ENCODE measurements at places on chromosomes 11 and 22.

DNA sequence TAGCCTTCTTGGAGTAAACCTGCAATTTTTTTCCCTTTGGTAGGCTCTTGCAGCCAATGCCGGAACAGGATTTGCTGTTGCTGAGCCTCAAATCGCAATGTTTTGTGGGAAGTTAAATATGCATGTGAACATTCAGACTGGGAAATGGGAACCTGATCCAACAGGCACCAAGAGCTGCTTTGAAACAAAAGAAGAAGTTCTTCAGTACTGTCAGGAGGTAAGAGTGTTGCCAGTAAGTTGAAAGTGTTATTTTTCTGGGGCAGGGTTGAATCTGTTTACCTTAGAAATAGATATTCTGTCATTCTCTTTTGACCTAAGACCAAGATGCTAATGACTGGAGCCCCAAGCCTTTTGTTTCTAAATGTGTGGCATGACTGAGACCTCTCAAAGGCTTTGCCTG lies 39.7 kb downstream of the APLP2 start:
- no peak for DNase-seq

GRCh38 chr22:48352086-48352911 lies 1475.4 kb downstream of the BRD1 start:
- DNase-seq, result no peak

GRCh38 chr22:25488244-25489020 lies 76.0 kb upstream of the GRK3 start:
- DNase-seq, result no peak

- DNase-seq, result no peak
Observed at GRCh38 chr11:44992774-44993173, 42.1 kb upstream of the TP53I11 start.

- no peak for DNase-seq
Observed at GRCh38 chr11:73355109-73355508, 21.1 kb upstream of the RELT start.

DNA sequence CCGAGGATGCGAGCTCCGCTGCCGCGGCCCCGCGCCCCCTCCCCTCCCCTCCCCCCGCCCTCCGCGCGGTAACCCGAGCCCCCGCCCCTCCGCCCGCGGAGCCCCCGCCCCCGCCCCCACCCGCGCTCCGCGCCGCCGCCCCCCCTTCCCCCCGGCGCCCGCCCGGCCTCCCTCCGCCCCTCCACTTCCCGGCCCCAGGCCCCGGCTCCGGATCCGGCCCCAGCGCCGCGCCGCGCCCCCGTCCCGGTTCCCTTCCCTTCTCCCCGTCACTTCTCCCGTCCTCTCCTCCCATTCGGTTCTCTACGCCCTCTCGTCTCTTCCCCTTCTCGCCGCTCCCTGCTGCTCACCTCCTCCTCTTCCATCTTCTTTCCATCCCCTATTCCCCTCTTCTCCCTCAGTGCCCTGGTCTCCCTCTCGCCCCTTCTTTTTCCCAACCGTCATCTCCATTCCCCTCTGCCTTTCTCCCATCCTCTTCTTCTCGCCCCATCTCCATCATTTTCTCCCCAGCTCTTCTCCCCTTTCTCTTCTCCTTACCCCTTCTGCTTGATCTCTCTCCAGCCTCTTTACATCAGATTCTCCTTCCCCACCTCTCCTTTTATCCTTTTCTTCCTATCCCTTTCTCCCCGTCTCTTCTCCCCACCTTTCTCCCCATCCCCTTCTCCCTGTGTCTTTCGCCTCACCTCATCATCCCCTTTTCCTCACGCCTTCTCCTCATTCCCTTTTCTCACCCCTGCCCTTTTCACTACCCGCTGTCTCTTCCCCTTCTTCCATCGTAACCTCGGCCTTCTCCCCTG lies at the start of gene DCHS1:
TSS of gene DCHS1 (minus strand) at position 20 of the 794 bp plus-strand sequence. CDS start 14,196 bp downstream, outside the sequence.
- DNase-seq, result peak; percentile 82

DNA sequence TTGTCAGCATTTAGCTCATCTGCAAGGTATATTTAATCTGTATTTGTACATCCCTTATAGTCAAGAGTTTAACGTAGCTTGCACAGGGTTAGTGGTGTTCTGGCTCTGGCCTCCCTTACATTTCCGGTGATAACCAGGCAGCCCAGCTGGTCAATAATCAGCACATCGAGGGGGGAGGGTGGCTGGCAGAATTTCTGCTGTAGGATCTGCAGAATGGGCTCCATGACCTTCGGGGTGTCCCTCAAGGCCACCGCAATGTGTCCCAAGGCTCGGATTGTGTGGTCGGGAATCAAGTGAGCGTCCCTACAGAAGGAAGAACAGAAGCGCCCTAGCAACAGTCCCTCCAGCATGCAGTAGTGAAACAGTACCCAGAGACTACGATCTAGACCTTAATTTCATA lies 25.1 kb downstream of the SERPIND1 start:
- no peak for DNase-seq

DNA sequence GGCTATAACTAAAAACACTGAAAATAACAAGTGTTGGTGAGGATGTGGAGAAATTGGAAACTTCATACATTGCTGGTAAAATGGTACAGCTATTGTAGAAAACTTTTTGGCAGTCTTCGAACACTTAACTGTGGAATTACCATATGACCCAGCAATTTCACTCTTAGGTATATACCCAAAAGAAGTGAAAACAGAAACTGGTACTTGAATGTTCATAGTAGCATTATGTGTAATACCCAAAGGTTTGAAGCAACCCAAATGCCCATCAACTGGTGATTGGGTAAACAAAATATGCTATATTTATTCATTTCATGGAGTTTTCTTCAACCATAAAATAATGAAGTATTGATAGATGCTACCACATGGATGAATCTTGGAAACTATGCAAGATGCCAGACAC lies 40.8 kb upstream of the FTH1 start:
- no peak for DNase-seq

DNA sequence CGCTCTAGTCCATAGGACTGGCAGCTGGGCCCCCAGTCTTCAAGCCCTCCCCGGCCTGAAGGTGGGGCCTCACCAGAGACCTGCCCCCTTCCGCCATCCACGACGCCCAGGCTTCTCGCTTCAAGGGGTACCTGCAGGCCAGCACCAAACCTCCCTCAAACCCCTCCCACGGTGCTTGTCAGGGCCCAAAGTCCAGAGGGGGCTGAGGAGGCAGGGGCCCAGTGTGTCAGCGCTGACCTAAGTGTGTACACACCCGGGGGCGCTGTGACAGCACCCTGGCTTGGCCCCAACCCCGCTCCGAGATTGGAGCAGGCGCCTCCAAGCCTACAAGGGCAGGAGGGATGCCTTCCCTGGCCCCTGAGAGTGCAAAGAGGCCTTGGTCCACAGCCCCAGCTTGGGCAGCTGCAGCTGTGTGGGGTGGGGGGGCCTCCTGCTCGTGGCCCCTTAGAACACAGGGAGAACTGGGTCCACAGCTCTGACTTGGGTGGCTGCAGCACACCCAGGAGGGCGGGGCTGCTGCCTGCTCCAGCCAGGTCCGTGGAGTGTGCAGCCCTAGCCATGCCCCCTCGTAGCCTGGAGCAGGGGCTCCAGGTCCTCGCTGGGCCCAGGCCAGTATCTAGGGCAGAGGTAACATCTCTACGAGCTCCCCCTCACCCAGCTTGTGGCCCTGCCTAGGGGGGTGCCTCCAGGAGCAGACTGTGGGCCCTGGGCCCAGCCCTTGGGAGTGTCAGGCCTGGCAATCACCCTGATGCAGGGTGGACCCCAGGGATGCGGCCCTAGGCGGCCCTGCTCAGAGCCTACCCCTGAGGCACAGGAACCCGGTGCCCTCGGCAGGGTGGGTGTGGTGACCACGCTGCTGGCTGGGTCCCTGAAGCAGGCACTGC lies 4.9 kb downstream of the SBF2 start:
- DNase-seq, result no peak

DNA sequence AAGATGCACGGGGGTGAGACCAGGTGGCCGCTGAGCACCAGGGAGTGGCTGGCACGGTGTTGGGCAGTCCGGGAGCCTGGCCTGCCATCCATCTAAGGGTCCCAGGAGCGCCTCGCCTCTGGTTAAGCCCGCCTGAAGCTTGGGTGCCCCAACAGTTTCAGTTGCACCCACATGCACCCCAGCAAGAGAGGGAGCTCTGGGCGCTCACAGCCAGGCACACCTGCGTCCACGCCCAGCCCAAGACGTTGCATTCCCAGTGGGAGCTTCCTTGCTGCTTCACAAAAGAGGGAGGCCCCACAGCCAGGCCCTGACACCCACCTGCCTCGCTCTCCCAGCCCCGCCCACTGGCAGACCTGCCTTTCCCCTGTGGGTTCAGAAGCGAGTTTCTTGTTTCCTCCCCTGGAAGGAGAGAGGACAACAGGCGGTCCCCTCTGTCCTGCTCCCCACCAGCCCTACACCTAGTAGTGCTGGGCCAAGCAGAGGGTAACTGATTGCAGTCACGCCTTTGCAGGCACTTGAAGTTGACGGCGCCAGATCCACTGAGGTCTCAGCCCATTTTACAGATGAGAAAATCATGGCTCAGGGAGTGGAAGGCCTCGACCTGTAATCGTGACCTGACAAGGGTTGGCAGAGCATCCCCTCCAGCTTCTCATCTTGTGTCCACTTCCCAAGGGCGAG lies 35.4 kb downstream of the OSBPL5 start:
- peak; percentile 12 for DNase-seq
